Epithelial cell of prostate (primary cell): ENCODE measurements at places on chromosomes 13 and 19.

DNA sequence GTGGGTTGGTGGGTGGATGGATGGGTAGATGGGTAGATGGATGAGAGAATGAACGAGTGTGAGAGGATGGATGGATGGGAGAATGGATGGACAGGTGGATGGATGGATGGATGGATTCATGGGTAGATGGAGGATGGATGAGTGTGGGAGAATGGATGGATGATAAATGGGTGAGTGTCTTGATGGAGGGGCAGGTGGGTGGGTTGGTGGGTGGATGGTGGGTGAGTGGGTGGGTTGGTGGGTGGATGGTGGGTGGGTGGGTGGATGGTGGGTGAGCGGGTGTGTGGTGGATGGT, 35.4 kb upstream of the ONECUT3 start:
- DNase-seq = no peak

- DNase-seq = no peak
These were observed 781.3 kb upstream of the MIR17HG start for GRCh38 chr13:90565985-90566713.

GRCh38 chr13:43353631-43354030, 330.2 kb downstream of the DNAJC15 start:
- DNase-seq = no peak

DNA sequence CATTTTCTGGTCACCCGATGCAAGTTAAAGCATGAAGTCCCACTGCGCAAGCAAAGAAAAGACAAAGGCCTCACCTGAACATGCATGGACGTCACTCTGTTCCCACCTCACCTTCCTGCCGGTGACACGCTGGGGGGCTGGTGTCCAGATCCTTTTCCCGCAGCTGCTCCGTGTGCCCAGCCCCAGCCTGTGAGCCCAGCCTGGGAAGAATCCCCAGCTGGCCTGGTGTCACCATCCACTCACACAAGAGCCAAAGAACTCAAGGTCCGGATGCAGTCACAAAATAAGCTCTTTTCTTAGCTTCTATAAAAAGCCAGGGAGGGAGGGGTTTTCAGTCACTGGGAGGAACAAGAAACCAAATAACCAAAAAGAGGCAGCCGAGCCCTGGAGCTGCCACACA, 249.9 kb downstream of the COL4A1 start:
- no peak for DNase-seq

- DNase-seq = no peak
These were observed 159.1 kb upstream of the KL start for GRCh38 chr13:32857077-32857476.

DNA sequence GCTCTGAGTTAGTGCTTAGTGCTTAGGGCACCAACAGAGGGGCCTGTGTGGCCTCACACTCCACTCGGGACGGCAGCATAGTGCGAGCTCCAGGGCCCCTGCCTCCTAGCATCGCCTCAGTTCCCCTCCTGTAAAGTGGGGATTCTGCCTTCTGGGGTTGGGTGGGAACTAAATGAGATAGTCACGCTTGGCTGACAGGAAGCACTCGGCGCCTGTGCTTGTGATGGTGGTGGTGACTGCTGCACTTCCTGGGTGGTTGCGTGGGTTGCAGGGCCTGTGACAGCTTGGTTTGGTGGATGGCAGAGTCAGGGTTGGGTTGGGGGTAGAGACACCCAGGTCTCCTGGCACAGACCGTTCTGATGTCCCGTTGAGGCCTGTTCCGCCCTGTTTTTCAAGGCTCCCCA, 7.7 kb downstream of the PLEKHF1 start:
- DNase-seq = no peak

- no peak for DNase-seq
These were observed 40.6 kb downstream of the SUGP2 start for GRCh38 chr19:18992696-18993095.
